Omental fat pad (tissue), 4 donors: ENCODE measurements at places on chromosomes 5 and 9. TPM values are rescaled to one million over a fixed set of nuclear protein-coding genes. Genes with fewer than 3 reads are reported as not detected.

The BAAT gene
- total RNA-seq: not detected

The CD74 gene
- total RNA-seq: 697 TPM

The PCDHB6 gene
- total RNA-seq: 1.4 TPM

DNA sequence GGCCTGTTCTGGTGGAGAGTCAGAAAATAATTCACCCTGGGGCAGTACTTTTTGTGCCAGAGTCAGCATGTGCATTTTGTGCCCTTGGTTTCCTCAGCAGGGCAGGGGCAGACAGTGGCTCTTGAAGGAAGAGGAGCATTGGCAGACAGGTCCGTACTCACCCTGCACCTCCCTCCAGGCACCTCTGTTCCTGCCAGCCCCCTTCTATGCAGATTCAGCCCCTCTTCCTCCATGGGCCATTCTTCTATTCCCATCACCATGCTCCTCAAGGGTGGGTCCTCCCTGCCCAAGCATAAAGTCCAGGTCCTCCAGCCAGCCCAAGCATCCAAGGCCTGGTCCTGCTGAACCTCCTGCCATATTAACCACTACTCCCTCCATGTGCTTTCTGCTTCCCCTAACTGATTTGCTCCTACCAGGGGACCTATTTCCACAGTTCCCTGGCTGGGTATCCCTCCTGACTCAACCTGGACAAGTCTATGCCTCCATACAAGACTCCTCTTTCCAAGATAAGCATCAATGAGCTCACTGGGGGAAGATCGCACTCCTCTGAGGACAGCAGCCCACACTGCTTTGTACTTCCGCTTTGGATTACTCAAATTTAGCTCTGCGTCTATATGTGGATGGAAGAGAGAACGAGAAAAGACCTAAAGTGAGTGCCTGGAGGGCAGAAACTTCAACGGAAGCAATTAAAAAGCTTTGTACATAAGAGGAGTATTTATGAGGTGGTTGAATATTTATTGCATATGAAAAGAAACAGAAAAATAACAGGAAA, 9.3 kb upstream of the ACSL6 start:
- no peak for DNase-seq

DNA sequence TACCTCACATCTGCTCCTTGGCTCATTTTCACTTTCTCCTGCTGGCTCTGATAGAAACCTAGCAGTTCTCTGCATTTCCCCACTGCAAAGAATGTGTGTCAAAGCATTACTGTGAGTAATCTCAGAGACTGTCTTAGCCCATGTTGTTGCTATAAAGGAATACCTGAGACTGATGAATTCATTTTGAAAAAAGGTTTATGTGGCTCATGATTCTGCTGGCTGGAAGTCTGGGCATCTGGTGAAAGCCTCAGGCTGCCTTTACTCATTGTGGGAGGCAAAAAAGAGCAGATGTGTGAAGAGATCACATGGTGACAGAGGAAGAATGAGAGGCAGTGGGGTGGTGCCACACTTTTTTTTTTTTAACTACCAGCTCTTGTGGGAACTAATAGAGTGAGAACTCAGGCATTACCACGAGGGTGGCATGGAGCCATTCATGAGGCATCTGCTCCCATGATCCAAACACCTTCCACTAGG, 191.6 kb upstream of the CTNND2 start:
- no peak for DNase-seq

- no peak for DNase-seq
Observed at GRCh38 chr5:98599016-98599415, 174.4 kb upstream of the RGMB start.

GRCh38 chr5:62590387-62590786, 11.8 kb downstream of the LRRC70 start:
- DNase-seq: no peak

DNA sequence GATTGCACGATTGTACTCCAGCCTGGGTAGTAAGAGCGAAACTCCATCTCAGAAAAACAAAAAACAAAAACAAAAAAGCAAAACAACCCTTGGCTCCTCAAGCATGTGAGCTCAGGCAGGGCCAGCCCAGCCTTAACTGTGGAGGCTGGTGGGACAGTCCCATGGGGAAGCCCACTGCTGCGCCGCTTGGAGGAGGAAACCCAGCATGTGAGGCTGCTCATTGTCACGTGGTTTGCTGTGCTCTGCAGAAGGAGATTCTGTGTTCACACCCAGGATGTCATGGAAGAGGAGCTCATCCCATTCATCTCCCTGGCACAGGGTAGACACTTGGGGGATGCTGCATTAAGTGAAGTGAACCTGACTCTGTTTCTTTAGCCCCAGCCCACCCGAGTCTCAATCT, 4.0 kb downstream of the ZBED3 start:
- DNase-seq: no peak

DNA sequence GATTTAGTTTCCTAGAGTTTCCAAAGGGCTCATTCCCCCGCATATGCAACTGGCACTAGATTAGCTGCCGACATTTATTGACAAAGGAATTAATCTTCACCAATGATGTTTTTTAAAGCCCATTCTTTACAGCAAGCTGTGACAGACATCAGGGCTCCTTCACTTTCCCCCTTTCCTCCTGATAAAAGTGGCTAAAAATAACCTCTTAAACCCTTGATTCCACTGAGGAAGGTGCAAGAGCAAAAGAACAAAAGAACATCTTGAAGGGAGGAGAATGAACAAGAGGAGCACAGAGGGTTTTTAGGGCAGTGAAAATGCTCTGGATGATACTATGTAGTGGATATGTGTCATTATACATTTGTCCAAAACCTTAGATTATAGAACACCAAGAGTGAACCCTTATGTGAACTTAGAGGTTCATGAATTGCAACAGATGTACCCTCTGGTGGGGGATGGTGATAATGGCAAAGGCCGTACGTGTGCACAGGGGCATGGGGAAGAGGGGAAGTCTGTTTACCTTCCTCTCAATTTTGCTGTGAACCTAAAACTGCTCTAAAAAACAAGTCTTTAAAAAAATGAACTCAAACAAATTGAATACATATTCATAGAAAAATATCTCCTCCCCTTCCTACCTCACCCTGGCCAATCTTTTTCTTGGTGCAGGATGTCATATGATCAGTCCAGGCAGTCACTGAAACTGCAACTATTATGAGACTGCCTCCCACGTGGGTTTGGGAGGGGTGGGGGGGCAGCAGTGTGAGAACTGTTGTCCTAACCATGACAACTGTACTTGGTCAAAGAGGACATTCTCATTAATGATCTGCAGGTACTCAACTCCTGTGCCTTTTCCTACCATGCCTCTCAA, 83.0 kb downstream of the MARCHF3 start:
- no peak for DNase-seq

DNA sequence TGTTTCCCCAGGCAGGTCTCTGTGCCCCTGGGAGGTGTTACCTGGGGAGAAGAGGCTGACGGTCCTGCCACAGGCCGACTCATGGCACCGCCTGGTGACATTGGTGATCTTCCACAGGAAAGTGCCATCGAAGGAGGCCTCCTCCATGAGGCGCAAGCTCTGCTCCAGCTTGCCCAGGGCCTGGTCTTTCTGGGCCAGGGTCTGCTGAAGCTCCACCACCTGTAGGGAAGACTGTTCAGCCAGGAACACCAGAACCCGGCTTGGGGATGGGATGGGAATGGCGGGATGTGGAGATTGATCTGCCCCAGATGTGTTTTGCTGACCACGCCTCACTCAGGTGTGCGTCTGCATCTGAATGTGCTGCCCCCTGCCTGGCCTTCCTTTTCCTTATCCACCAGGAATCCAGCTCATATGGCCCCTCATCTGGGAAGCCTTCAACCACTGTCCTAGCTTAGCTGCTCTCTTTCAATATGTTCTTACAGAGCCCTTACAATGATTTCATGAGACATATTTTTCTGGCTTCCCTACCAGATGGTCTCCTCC, 15.2 kb downstream of the TRAF1 start:
- DNase-seq: no peak

- DNase-seq: no peak
Observed at GRCh38 chr5:57478826-57479225, 3.8 kb downstream of the ACTBL2 start.
